ENCODE measurements at places on chromosomes 13 and 19. TPM values are rescaled to one million over a fixed set of nuclear protein-coding genes. Genes with fewer than 3 reads are reported as not detected.

DNA sequence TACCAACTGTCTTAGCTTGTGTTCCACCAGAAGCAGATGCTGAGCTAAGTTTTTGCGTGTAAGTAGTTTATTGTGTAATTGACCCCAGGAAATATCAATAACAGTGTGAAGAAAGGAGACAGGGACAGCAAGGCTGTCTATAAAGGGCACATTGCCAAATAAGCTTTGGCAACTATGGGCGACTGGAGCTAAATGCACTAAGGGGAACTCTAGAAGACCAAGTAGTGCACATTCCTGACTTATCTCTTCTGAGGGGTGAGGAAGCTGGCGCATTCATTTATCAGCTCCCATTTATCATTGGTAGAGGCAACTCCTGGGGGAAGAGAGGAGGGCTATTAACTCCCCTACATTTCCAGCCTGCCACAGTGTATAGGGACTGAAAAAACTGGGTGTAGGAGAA, 135.0 kb downstream of the DLEU7 start:
- peaks cover 4% of the 10 kb centered on the region for H3K4me1 ChIP-seq
- no peak overlapping the region for H3K4me3 ChIP-seq
- no peaks in the 10 kb centered on the region for H3K27me3 ChIP-seq
- no peak overlapping the region for H3K27ac ChIP-seq
- no peak for DNase-seq

GRCh38 chr19:44957526-44957925, 2.3 kb downstream of the CLPTM1 start:
- H3K27me3 ChIP-seq, result no peaks in the 10 kb centered on the region
- peaks cover 10% of the 10 kb centered on the region for H3K36me3 ChIP-seq
- H3K27ac ChIP-seq, result no peak overlapping the region
- DNase-seq, result no peak

METTL21C gene
- not detected for total RNA-seq

ZFP28 gene
- 6.0 TPM for total RNA-seq

Data from upper lobe of left lung (tissue), 6 donors.